ENCODE measurements at places on chromosomes 12 and 14.

DNA sequence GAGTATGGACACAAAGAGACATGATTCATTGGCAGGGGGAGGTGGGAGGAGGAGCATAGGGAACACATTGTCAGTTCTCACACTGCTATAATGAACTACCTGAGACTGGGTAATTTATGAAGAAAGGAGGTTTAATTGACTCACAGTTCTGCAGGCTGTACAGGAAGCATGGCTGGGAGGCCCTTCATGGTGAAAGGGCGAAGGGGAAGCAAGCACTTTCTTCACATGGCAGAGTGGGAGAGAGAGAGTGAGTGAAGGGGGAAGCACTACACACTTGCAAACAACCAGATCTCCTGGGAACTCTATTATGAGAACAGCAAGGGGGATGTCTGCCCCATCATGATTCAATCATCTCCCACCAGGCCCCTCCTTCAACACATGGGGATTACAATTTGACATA is 391.8 kb downstream of the BMP4 start:
- DNase-seq, result no peak

DNA sequence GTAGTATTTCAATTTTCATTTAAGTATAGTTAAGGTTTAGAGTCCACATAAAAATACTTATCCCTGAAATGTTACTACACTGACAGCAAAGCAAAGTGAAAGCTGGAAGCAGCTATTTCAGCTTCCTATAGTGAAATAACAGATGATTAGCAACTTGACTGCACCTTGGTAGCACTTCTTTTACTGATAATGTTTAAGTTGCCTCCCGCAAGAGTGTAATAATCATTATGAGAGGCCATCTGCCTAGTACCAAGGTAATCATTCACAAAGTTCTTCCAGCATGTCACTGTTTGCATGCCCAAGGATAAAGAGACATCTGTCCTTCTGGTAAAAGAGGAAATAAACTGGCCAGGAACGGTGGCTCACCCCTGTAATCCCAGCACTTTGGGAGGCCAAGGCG is 69.8 kb downstream of the LIN7A start:
- no peak for DNase-seq

DNA sequence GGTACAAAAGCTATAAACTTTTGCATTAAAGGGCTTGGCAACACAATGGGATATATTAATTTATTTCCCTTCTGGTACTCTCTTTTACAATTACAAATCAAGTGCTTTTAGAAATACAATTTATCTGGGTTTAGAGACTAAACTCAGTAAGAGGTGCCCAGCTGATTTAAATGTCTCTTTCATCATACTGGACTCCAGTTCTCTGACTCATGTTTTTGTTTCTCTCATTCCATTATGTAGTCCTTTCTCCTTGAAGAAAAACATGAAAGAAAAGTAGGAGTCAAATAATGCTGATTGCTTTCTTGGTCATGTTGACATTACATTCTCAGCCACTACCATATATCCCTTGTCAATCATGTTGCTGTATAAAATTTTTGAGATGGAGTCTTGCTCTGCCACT is 36.3 kb upstream of the CFL2 start:
- peak; percentile 34 for DNase-seq

DNA sequence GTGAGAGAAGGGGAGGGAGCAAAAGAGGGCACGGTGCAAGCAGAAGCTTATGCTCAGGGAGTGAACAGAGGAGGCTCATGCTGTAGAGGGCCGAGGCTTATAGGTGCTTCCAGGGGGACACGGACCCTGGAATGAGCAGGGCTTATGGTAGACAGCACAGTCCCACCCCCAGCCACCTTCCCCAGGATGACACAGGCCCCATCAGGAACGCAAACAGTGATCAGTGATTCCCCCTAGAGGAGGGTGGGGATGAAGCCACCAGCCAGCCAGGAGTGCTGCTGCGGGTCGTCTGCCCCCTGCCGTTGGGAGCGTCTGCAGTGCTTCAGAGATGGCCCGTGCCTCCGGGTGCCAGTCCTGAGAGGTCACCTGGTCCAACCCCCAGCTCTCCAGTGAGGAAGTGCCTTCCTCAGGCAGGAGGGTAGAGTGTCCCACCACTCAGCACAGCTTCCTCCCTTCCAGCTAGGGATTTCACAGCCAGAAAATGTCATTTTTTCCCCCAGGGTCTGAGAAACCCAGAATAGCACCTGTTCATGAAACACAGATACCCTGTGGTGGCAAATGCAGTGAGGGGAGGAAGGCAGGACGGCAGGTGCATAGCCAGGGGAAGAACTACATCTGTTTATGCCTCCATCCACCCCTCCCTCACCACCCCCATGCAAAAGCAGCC is 60.7 kb downstream of the SLC6A12 start:
- no peak for DNase-seq

DNA sequence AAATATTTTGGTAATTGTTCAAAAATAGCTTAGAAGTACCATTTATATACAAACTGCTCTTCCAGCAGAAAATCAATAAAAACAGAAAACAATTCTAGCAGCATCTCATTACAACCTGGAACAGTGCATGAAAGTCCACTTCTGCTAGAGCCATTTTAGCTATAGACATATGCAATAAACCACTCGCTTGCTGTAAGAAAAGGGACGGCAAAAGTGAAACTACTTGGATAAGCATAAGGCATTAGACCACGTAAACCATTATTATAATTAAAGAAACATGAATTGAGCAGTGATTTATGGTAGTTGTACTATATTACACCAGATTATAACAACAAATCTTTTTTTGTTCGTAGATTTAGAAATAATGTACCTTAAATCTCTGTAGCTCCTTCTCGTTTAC is 48.7 kb downstream of the LRIG3 start:
- no peak for DNase-seq

- no peak for DNase-seq
Observed at GRCh38 chr14:33056213-33056612, 117.5 kb downstream of the NPAS3 start.

- DNase-seq, result no peak
Observed at GRCh38 chr12:46649433-46649832, 176.4 kb downstream of the SLC38A4 start.

DNA sequence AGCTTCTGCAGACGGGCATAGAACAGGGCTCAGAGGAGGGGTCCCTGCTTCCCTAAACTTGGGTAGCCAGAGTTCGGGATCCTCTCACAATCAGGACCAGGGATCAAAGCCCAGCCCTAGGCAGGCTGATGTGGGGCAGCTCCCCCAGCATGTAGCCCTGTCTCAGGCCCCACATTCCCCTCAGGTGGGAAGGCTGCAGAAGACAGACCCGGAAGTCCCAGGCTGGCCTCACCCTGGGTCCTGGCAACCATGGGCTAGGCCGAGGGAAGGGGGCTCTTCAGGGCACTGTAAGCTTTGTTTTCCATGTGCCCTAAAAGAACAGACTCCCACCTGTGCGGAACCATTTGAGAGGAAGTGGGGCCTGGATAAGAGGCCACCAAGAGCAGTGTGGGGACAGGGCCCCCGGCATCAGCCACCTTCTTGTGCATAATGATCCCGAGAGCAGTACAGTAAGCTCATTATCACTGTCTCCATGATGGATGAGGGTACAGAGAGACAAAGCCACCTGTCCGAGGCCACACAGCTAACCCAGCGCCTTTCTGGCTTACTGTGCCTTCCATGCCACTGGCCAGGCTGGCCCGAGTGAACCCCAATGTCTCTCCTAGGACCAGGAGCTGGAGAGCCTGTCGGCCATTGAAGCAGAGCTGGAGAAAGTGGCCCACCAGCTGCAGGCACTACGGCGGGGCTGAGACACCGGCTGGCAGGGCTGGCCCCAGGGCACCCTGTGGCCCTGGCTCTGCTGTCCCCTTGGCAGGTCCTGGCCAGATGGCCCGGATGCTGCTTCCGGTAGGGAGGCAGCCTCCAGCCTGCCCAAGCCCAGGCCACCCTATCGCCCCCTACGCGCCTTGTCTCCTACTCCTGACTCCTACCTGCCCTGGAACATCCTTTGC is 11.5 kb downstream of the CHGA start:
- DNase-seq, result no peak

GRCh38 chr12:62123721-62124203 is 136.4 kb upstream of the USP15 start:
- peak; percentile 5 for DNase-seq

GRCh38 chr12:88617352-88617751 is 37.1 kb upstream of the KITLG start:
- no peak for DNase-seq

DNA sequence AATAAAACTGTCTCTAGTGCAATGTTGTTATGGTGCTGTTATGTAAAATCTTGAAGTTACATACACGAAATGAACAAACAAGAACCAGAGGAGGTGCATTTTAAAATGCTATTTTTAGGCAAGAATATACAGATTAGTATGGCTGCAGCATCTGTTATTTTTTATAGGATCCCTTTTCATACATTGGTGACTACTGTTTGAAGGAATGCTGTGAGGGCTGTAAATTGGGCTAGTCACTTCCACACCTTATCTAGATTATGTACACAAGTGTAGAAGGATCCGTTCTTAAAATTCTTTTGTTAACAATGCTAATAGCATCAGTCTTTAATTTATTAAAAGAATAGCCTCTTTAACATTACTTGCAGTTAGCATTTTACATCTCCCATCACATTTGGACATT is 284.3 kb upstream of the MDGA2 start:
- no peak for DNase-seq

All from GM04503 (cell line).